Spleen (tissue), 13 donors: ENCODE measurements at places on chromosomes 2 and 18.

- peak; percentile 85 for DNase-seq
Measured at GRCh38 chr18:59900222-59901128, 679 bp downstream of the PMAIP1 start.

DNA sequence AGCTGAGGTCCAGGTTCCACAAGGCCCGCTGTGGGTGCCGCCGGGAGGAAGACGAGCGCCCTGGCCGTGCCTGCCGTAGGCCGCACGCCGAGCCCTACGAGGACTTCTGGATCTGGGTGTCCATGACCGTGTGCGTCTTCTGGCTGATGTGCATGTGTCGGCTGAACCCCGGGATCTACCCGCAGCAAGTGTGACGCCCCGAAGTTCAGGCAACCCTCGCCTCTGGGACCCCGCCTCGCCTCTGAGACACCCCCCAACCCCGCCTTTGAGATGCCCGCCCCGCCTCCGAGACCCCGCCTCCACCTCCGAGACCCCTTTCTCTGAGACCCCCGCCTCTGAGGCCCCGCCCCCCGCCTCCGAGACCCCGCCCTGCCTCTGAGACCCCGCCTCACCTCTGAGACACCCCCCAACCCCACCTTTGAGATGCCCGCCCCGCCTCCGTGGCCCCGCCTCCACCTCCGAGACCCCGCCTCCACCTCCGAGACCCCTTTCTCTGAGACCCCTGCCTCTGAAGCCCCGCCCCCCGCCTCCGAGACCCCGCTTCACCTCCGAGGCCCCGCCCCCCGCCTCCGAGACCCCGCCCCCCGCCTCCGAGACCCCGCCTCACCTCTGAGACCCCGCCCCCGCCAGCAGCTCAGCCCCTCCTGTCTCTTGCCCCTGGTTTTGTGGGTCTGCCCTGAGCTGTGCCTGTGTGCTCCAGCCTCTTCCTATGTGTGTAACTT is 3.7 kb downstream of the RTP5 start:
- DNase-seq, result no peak

GRCh38 chr2:175251425-175252041 is 70.0 kb upstream of the ATP5MC3 start:
- DNase-seq, result no peak

- no peak for DNase-seq
Measured at GRCh38 chr2:64391424-64391823, 62.5 kb upstream of the LGALSL start.

DNA sequence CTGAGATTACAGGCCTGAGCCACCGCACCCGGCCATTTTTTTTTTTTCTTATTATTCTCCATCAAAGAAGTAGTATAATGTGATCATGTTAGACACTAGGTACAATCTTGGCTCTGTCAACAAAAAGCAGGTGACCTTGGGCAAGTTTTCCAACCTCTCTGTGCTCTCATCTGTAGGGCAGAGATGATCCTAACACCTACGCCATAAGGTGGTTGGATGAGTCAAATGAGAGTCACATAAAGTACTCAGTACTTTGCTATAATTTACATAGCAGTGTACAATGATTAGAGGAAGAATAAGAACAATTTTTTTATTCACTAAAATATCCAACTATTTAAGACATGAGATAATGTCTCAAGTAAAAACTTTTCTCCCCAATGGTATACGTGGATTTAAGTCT is 128.6 kb downstream of the TGIF1 start:
- no peak for DNase-seq

DNA sequence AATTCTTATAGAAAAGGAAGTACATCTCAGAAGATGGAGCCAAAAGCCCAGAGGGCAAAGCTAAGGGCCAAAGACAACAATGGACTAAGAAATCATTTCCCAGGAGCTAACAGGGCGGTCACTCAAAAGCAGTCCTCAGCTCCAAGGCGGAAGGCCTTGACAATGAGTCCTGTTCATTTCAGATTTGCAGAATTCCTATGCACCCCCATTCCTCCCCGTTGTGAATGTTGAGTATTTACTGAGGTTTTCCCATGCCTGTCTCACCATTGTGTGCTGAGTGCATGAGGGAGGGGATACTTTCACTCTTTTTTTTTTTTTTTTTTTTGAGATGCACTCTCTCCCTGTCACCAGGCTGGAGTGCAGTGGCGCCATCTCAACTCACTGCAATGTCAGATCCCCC is 18.8 kb upstream of the DTNB start:
- no peak for DNase-seq

DNA sequence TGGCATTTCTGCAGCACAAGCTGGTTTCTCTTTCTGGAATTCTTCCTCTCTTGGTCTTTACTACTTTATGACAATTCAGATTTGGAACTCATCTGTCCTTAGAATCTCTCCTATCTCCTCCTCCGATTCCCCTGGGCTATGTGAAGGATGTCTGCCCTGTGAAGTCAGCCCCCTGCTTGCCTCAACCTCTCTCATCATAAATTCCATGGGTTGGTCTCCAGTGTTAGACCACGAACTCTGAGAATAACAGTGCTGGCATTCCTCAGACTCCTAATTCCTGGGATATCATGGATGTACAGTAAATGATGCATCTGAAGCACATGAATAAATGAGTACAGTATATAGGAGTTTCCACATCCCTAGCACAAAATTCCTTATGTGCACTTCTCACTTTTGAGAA is 21.0 kb upstream of the CYRIA start:
- DNase-seq, result no peak

GRCh38 chr18:4251873-4252272 is 203.2 kb downstream of the DLGAP1 start:
- no peak for DNase-seq

DNA sequence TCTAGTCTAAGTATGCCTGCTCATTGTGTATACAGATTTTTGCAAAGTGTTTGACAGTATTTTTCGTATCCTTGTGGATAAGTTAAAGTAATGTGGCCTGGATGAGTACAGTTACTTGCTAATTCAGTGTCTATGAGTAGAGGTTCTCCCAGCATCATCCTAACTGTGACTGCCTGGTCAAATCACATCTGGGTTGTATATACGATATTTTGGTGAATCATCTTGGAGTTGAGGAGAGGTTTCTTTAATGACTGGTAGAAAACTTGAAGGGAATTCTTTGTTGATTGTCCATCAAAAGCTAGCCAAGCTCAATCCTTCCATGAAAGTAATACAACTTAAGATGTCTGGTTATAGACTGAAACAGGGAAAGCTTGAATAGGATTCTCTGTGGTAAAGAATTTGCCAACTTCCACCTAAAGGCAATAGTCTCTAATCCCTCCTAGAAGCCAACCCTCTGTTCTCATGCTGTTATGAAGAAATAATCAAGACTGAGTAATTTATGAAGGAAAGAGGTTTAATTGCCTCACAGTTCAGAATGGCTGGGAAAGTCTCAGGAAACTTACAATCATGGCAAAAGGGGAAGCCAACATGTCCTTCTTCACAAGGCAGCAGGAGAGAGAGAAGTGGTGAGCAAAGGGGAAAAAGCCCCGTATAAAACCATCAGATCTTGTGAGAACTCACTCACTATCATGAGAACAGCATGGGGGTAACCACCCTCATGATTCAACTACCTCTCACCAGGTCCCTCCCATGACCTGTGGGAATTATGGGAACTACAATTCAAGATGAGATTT is 19.4 kb upstream of the RALBP1 start:
- DNase-seq, result no peak

DNA sequence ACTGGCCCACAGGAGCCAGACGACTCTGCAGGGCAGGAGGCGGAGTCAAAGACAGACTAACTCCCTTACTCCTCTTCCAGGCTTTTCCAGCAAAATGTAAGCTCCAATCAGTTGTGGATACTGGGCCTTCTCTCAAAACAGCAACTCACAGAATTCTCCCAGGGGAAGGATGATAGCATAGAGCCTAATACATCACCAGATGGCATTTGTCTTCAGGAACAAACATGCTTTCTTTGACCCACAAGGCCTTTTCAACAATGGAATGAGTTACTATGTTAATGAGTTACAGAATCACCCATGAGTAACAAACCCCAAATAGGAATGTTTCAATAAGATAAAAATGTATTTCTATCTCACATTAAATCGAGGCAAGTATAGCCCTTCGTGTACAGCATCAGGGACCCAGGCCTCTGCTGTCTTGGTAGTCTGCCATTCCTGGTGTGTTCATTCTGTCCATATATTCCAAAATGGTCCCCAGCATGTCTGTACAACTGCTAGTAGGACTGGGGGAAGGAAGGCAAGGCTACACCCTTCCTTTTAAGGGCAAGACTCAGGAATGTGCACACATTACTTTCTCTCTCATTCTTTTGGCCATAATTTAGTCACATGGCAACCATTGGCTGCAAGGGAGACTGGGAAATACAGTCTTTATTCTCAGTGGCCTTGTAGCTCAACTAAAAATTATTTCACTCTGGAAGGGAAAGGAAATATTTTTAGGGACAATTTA is 76.4 kb downstream of the BOD1L2 start:
- no peak for DNase-seq

GRCh38 chr18:79522451-79523205 is 126.9 kb downstream of the NFATC1 start:
- peak; percentile 84 for DNase-seq

DNA sequence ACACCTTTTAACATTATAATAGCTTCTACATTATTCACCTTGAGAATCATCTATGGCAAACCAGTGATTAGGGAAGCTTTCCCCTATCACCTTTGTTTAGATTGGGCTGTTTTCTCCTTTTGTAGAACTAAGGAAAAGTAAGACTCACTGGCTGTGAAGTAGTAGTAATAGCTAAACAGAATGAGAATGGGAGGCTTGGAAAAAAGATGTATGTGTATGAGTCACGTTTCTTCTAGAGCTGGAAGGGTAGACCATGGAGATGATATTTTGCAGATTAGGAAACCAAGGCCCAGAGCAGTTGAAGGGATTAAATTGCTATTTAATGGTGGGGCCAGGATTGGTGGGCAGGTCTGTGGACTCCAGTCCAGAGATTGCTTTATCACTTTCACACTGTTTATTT is 214.5 kb downstream of the MCFD2 start:
- DNase-seq, result no peak

DNA sequence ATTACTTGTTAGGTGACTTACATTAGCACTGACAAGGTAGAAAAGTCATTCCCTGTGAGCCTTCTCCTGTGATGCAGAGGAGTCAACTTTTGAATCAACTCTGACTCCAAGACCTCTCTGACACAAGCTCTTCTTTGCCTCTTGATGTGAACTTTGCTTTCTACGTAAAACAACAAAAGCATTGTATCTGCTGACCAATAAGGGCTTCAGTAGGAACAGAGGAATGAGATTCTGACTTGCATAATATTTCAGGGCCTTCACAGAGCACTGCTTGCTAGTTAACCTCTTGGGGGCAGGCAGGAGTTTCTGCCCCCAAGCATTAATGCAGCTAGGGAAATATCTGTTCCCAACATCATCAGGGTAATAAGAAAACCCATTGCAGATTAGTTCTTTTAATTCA is 791.5 kb downstream of the BCL11A start:
- no peak for DNase-seq

DNA sequence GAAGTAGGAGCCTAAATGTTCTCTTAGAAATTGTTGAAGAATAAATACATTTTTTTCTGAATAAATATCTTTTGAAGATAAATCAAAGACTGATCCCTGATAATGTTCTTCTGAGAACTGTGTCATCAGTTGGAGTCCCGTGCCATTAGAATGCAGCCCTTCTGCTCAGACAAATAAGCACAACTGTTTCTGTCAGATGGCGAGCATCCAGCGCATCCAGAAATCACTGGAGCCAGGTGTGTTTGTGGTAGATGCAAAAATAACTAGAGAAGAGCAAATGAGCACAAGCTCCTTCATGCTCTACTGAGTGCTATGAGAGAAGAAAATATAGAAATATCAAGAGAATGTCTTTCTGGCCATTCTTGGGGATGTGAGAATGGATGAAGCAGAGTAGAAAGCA is 573.7 kb downstream of the THSD7B start:
- no peak for DNase-seq

DNA sequence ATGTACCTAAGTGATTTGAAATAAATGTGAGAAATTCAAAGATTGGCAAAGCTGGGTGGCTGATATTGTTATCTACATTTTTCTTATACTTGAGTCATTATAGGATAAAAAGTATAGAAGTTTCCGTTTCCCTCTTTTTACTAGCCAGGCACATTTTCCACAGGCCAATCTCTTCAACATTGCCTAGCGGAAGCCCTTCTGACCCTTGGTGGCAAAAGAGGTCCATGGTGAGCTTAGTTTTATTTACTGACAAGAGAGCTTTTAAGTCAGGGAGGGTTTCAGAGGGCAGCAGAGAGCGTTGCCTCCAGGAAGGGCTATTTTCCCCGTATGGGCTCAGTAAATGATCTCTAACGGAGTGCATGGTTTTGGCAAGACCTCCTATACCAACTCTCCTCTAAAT is 15.1 kb upstream of the RHOB start:
- DNase-seq, result no peak

GRCh38 chr2:238133499-238134392 is 4.7 kb upstream of the KLHL30 start:
- peak; percentile 51 for DNase-seq

- no peak for DNase-seq
Measured at GRCh38 chr2:19351899-19352697, 6.3 kb downstream of the OSR1 start.

DNA sequence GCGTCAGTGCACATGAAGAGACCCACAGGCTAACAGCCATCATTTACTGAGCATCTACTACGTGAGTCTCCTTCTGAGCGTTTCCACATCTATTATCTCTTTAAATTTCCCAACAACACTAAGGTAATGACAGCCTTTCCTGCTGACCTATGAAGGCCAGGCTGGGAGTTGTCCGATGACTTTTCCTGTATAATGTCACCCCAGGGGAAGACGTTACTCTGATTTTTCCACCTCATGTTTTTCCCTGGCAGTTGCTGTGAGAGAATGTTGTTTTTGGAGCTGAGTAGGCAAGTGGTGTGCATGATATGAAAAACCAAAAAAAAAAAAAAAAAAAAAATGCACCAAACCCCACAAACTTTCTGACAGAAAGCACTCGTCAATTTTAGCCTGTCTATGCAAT is 207.6 kb downstream of the SLC8A1 start:
- no peak for DNase-seq

GRCh38 chr2:55891671-55892094 is 31.9 kb downstream of the EFEMP1 start:
- DNase-seq, result no peak

GRCh38 chr2:98538280-98539041 is 69.9 kb downstream of the COA5 start:
- DNase-seq, result no peak

DNA sequence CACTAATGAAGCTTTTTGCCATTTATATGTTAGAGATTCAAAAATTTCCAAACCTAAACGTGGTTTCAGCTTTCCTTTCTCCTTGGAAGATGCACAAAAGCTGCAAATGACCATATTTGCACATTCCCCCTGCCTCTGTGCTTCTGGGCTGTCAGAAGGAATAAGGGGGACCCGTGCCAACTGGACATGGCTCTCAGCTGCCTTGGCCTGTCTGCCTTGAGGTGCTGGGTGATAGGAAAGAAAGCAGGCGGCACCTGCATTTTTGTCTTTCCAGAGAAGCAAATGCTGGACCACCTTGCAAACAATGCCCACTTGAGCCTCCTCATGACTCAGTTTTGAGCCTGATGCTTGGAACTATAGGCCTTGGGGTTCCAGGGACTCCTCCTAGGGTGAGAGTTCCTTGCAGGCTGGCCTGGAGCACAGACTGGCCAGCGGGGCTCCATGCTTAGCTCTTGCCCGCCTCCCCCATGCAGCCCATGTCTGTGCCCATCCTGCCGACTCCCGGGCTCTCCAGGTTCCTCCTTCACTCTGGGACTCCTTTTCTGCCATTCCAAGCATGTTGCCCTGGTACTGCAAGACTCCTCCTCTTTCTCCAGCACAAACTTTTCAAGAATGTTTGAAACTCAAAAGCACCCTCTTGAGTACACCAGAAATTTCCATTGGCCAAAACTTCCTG is 109.0 kb upstream of the EPAS1 start:
- DNase-seq, result no peak

GRCh38 chr2:144747571-144747970 is 227.7 kb upstream of the ZEB2 start:
- no peak for DNase-seq
